ENCODE measurements at places on chromosomes 12 and 14.

- no peak for DNase-seq
Observed at GRCh38 chr12:110921262-110921661, 883 bp upstream of the MYL2 start.

GRCh38 chr12:106598003-106598402, 15.2 kb downstream of the RFX4 start:
- DNase-seq = no peak

DNA sequence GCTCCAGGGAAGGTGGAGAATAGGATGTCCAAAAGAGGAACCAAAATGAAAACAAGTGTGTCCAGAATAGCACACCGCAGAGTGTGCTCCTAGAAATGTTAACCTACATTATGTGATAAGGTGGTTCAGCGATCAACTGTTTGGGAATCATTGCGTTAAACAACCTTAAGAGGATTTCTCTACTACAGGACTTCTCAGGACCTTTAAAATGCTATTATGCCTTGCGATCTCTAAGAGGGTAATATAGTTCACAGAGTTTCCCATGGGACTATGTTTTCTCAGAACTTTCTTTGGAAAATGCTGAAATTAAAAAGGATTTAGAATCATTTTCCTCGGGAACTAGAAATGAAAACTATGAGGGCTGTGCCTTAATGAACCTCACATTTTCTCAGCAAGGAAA, 1.8 kb downstream of the GLT8D2 start:
- DNase-seq = no peak

- DNase-seq = no peak
Observed at GRCh38 chr14:63843796-63844195, 9.0 kb upstream of the SYNE2 start.

- DNase-seq = no peak
Observed at GRCh38 chr14:75578786-75579337, 442 bp downstream of the FLVCR2 start.

DNA sequence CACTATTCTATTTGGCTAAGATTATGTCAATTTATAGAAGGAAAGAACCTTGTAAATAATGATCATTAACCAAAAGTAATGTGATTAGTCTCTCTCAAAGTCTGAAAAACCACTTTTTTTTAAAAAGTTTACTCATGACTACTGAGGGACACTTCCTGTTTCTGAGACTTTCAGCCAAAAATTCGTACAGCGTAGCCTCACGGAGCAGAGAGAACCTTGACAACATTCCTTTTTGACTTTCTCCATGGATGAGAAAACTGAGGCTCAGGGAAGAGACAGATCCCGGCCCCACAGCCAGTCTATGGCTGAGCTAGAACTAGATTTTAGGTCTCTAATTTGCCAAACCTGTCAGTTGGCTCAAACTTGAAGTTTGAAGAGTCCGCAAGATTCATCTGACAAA, 68.2 kb downstream of the DAD1 start:
- DNase-seq = no peak

- no peak for DNase-seq
Observed at GRCh38 chr12:63521706-63522105, 146.6 kb downstream of the DPY19L2 start.

All from NCI-H1092 treated with DMSO at 0.1 percent for 48 hours (cell line).